ENCODE measurements at places on chromosomes 5 and 9.

- DNase-seq, result no peak
Observed at GRCh38 chr9:14307989-14308852, 5.7 kb downstream of the NFIB start.

DNA sequence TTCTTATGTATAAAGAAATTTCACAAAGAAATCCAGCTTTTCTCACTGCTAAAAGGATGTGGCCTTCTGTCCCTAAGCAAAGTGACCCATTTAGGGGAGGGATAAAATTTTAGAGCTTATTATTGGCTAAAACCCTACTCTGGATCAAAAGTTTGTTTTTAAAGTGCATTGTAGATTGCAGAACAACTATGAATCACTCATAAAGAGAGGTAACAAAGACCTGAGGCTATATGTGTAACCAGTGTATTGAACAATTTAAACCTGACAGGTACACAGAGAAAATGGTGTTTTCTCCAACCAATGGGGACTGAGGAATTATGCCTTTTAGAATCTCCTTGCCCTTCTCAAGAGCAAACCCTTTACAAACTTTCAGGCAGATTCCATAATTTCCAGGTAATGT, 86.6 kb downstream of the MUSK start:
- no peak for DNase-seq

DNA sequence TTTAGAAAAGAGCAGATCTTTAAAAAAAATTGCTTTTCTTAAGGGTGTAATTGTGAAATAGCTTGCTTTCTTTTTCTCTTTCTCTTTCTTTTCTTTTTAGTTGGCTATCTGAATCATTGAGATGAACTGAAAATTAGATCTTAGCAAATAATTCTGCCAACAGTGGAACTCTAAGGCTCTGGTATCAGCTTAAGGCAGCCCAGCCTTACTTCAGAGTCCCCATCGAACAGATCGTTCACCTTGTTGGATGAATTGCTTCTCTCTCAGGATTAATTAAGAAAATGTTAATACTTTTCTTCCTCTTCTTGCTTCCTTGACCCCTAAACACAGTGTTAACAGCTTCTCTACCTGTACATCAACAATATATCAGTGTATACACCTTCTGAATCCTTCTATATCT, 92.1 kb downstream of the ZCCHC7 start:
- no peak for DNase-seq

- no peak for DNase-seq
Observed at GRCh38 chr5:155402927-155403640, 389.5 kb downstream of the KIF4B start.

DNA sequence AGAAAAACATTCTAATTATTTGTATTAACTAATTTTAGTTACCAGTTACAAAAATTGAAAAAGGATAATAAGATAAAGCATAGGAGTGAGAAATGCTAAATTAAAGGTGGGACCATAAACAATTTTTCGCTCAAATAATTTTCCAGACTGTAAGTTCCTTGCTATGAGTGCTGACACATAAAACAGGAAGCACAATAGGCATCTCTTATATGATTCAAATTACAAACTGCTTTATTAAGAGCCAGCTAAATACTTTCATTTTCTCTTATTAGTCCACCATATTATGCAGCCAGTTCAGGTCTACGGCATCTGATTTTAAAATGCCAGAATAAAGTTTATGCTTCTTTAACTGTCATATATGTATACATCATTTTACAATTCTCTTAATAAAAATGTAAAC, 4.4 kb downstream of the RC3H2 start:
- DNase-seq, result no peak

DNA sequence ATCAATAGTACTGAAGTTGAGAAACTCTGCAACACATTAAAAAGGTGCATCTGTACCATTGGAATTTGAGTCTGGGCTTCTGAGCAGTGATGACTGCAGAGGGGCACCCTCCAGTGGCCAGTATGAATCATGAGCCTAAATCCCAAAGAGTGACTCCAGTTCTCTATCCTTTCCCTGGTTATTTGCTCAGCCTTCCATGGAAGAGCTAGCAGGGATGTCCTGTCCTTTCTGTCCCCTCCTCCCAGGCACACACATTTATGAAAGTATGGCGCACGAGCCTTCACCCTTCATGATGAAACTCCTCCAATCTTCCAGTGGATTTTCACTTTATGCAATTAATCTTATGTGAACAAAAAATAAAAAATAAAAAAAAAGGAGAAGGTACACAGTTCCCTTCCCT, 81.0 kb downstream of the ESM1 start:
- DNase-seq, result peak; percentile 35
